ENCODE measurements at places on chromosomes 6 and 20. TPM values are rescaled to one million over a fixed set of nuclear protein-coding genes. Genes with fewer than 3 reads are reported as not detected.

DNA sequence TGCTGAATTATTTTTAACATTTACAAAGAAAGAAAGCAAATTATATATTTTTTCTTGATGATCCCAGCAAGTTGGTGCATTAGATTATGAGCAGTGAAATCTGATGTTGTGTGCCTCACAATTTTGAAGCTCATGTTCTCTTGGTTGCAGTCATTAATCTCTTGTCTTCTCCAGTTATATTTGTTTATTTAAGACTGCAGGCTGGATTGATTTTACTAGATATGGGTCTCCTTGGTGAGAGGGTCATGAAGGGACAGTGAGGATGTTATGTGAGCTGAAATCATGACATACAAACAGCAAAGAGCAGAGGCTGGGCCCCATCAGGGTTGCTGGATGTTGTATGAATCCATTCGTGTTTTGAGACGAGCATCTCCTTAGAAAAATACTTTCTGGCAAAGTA lies 64.2 kb upstream of the AKIRIN2 start:
- no peak for DNase-seq

The SGK2 gene
- total RNA-seq: not detected

The RHAG gene
- total RNA-seq: not detected

The OPRL1 gene
- 3.0 TPM for total RNA-seq

GRCh38 chr6:21666201-21666691 lies 72.7 kb downstream of the SOX4 start:
- DNase-seq: peak; percentile 20

The HELZ2 gene
- 21.1 TPM for total RNA-seq

DNA sequence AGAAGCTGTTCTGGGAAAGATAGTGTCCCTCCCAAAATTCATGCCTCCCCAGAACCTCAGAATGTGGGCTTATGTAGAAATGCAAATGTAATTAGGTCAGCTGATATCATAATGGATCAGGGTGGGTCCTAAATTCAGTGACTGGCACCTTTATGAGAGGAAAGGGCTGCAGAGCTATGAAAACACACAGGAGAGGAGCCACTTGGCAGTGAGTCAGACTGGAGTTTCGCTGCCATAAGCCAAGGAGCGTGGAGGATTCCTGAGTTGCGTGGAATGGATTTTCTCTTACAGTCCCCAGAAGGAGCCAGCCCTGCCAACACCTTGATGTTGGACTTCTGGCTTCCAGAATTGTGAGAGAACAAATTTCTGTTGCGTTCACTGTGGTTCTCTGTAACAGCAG lies 249.8 kb upstream of the PMEPA1 start:
- DNase-seq: no peak

The SLC24A3 gene
- total RNA-seq: under 0.01 TPM

The NTSR1 gene
- under 0.01 TPM for total RNA-seq

The RAMACL gene
- total RNA-seq: 1.3 TPM

The HEY2 gene
- total RNA-seq: 0.22 TPM

Measured in lung microvascular endothelial cell (primary cell).